Neural crest cell (in vitro differentiated cells): ENCODE measurements at places on chromosomes 7 and 10. TPM values are rescaled to one million over a fixed set of nuclear protein-coding genes. Genes with fewer than 3 reads are reported as not detected.

The GBX1 gene
- 2.0 and 2.4 TPM in 2 replicates for total RNA-seq

The ZNF804B gene
- total RNA-seq: not detected in 2 replicates

The SND1 gene
- total RNA-seq: 184 and 188 TPM in 2 replicates

The SMKR1 gene
- 2.5 and 5.3 TPM in 2 replicates for total RNA-seq

The NRP1 gene
- total RNA-seq: 14.5 and 16.1 TPM in 2 replicates

The OR9A2 gene
- not detected in 2 replicates for total RNA-seq

The OPN4 gene
- total RNA-seq: not detected in 2 replicates

The VAX1 gene
- total RNA-seq: 0.16 and 0.23 TPM in 2 replicates

The SPDYE3 gene
- total RNA-seq: not detected in 2 replicates

The MBL2 gene
- total RNA-seq: not detected in 2 replicates

The NPSR1 gene
- total RNA-seq: not detected in 2 replicates

The IKZF1 gene
- total RNA-seq: 5.9 and 8.5 TPM in 2 replicates

The PRR15 gene
- total RNA-seq: 0.41 TPM in 1 of 2 replicates, not detected in the other

The ITPRID1 gene
- not detected in 2 replicates for total RNA-seq
